ENCODE measurements at places on chromosomes 16 and 17.

DNA sequence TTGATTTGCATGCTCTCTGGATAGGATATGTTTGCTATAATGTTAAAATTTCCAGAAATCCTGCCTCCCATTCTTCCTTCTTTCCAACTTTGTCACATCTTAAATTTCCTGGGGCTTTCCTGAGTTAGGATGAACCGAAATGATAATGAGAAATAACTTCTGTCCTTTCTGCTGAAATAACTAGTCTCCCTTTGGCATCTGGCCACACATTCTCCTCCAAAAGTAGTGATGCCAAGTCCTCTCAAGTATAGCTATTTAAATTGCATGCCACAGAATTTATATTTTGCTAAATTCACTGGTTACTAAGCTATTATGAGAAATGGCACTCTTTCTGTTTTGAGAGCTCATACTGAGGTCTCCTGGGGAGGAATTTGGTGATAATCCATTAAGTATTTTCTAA lies 30.6 kb downstream of the FAM20A start:
- DNase-seq = no peak

GRCh38 chr16:533391-534123 lies 6.0 kb downstream of the CAPN15 start:
- DNase-seq = no peak

DNA sequence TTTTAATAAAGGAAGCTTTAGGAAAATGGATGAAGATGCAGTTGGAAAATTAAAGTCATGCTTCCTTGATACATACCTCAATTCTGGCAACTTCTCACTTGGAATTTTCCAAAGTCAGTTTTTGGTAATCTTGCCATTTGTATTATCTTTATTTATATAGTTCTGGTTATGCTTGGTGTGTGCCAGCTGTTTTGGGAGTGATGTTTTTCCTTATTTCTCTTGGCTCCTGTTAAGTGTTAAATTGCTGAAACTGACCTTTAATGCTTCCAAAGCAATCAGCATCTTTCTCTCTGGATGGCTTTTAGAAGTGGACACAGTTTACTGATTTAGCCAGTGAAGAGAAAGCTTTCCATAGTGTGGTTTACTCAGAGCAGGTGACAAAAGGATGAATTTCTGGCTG lies 70.1 kb upstream of the HAS3 start:
- no peak for DNase-seq

DNA sequence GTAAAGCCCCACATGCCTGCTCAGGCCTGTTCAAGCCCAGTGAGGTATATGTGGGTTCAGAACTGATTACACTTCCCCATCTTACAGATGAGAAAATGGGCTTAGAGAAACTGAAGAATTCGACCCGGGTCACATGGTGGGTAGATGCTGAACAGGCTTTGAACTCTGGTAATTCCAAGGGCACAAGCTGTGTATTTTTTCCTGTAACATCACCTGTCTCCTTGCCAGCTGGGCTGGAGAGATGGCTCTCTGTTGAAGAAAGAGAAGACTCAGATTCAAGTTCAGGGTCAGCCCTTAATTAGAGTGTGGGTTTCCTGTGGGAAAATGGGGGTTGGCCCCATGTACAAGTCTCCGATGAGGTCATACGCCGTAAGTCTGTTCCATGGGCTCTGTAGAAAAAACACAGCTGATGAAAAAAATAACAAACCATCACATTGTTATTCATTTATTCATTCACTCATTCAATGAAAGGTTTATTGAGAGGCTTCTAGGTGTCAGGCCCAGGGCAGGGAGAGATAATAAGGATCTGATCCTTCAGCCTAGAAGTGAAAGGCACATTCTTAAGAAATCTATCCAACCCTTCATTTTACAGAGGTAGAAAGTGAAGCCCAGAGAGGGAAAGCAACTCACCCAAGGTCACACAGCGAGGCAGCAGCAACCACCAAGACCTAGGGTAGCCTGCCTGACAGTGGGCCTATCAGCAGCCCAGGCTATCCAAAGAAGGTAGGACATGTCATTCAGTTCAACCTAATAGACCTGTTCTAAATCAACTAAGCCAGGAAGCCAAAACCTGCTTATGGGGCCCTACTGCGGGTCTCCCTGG lies 482.8 kb downstream of the SOX9 start:
- DNase-seq = no peak

GRCh38 chr17:39962642-39963220 lies at the start of gene GSDMA:
TSS of gene GSDMA (plus strand) at chr17:39963004. CDS start at chr17:39965688, 2,684 bp downstream.
- DNase-seq = no peak

- no peak for DNase-seq
These were observed 17.2 kb upstream of the CACNG1 start for GRCh38 chr17:67027031-67027628.

GRCh38 chr17:6780886-6781285 lies 4.9 kb downstream of the FBXO39 start:
- no peak for DNase-seq

DNA sequence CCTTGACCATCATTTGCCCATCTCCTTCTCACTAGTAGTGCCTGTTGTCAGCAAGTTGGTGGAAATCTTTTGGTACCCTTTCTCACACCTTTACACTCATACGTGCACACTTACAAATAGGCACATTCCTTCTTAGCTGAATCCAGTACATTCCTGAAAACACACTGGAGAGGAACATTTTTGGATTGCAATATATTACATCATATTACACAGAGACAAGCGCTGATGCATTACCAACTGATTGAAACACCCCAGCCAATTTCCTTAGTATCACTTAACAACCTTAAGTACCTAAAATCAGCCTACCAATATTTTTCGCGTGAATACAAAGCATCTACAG lies 64.1 kb downstream of the PLCG2 start:
- DNase-seq = no peak

GRCh38 chr16:21116148-21116693 lies 34.4 kb downstream of the DNAH3 start:
- DNase-seq = no peak

- DNase-seq = no peak
These were observed 22.0 kb downstream of the PSME3IP1 start for GRCh38 chr16:57163842-57164241.

- no peak for DNase-seq
These were observed 88.5 kb downstream of the MRC2 start for GRCh38 chr17:62715882-62716390.

DNA sequence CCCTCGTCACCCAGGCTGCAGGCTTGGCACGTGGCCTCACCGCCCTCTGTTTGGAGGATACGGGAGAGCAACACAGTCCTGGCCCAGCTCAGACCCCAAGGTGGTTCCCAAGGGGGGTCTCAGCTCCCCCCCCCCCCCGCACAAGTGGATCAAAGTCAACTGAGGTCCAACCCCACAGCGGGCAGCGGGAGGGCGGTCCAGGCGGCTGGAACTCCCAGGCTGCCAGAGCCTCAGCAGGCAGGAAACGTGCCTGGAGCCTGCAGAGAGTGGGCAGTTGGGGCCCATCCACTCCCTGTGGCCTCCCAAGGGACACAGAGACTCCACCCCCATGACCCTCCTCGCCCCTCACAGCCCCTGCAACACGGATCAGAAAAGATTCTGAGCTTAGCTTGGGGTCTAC lies 36.7 kb downstream of the PIEZO1 start:
- DNase-seq = no peak

GRCh38 chr16:74448990-74449389 lies 27.7 kb upstream of the CLEC18B start:
- DNase-seq = no peak

GRCh38 chr16:67169642-67170167 lies 633 bp upstream of the NOL3 start:
- no peak for DNase-seq

GRCh38 chr17:10875984-10876555 lies 38.2 kb upstream of the PIRT start:
- DNase-seq = no peak

DNA sequence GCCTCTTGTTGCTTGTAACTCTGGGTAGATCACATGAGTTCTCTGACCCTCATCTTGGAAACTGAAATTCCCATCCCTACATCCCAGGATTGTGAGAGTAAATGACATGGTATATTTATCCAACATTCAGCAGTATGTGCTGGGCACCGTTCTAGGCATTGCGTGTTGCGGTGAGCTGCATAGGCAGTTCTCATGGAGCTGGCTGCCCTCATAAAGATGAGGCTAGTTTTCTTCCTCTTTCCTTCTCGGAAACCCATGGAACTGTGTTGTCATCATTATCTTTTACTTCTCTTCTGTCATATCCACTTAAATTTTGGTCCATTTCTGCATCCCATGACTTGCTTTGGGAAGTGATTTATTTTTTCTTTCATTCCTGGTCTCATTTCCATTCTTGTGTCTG lies 17.2 kb downstream of the CMIP start:
- DNase-seq = no peak

DNA sequence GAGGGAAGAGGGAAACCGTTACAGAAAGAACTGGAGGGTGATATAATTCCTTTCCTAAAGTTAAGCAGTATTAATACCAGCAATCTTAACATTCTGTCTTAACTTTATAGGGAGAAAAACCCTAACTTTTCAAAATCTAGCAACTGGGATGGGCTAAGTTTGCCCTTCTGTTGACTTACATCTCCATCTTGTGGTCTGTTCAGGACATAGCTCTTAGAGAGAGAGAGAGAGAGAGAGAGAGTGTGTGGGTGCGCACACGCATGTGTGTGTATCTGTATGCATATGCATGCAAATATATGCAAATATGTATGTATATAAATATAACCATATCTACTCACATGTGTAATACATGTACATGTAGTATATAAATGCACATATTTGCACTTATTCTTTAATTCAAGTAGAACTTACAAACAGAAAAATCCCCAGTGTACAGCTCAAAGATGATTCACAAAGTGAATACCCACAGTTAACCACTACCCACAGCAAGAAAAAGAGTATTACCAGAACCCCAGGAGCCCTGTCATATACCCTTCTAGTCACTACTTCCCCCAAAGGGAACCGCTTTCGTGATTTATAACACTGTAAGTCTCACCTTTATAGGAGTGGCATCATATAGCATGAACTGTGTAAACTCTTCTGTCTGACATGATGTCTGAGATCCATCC lies 46.5 kb downstream of the STX8 start:
- no peak for DNase-seq

DNA sequence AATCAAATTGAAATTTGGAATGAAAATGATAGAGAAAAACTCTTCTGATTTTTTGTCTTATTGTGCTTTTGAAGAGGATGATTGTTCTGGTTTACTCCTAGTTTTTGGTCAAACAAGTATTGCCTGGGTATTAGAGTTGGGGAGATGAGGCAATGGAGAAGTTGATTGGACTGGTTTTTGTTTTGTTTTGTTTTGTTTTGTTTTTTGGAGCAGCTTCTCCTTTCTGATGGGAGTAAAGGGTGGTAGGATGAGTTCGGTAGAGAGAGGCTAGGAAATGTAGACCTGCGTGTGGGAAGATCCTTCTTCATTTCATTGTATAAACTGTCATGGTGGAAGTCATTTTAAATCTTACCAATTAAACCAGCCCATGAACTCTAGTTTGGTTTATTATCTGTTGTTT lies 17.7 kb downstream of the ATP6V0A1 start:
- DNase-seq = no peak

DNA sequence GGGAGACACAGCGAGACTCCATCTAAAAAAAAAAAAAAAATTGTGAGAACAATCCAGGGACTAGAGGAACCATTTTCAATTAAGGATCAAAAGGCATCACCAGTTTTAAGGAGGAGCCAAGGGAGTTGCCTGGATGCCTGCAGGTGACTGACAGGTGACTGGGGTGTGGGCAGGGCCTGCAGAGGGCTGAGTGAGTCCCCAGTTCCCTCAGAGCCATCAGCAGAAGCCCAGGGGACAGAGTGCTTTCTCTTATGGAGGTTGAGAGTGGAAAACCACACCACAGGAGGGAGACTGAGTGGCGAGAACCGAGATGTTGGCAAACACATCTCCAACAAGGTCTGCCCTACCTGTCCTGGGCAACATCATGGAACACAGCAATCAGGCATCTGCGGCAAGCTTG lies 27.1 kb upstream of the CREBBP start:
- DNase-seq = no peak

DNA sequence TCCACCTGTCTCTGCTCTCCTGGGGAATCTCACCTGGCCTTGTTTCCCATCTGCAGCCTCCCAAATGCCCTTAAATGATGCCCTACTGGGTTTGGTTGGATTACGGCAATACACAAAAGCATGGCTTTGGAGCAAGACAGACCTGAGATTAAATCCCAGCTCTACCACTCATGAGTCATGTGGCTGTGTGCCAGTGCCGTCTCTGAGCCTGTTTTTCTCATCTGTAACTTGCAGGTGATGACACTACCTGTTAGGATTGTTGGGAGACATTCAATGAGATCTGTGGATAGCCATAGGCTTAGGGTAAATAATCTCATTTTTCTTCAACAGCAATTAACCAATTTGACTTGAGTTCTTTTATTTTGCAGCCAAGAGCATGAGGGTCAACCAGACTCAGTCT lies 240.3 kb downstream of the MAF start:
- DNase-seq = no peak

GRCh38 chr16:9206156-9206555 lies 114.7 kb downstream of the HAPSTR1 start:
- DNase-seq = no peak

DNA sequence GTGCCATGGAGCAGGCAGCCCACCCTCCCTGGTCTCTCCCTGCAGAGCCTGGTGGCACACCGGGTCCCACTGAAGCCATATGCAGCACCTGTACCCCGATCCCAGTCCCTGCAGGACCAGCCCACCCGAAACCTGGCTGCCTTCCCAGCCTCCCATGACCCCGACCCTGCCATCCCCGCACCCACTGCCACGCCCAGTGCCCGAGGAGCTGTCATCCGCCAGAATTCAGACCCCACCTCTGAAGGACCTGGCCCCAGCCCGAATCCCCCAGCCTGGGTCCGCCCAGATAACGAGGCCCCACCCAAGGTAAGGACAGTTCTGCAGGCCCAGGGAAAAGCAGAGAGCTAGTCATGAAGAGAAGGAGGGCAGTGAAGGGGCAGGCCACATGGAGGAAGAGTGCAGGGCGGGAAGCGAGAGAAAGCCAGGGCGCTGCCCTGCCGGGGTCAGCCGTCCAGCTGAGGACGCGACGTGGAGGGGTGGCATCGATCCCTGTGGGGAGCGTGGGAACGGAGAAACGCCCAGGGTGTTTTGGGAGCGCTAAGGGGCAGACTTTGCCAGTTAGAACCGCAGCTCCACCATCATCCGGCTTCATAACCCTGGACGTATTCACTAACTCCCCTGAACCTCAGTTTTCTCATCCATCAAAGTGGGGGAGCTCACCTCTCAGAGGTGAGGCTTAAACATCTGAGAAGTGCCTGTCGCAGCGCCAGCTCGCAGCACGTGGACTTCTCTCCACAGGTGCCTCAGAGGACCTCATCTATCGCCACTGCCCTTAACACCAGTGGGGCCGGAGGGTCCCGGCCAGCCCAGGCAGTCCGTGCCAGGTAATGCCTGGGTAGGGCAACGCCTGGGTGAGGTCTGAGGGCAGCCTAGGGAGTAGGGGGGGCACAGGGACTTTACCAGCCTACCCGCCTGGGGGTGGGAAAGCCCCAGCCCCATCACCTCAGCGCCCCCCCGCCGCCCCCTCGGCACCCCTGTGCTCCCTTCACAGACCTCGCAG lies 7.6 kb upstream of the C17orf107 start:
- DNase-seq = no peak
